ENCODE measurements at places on chromosomes 13 and 19.

DNA sequence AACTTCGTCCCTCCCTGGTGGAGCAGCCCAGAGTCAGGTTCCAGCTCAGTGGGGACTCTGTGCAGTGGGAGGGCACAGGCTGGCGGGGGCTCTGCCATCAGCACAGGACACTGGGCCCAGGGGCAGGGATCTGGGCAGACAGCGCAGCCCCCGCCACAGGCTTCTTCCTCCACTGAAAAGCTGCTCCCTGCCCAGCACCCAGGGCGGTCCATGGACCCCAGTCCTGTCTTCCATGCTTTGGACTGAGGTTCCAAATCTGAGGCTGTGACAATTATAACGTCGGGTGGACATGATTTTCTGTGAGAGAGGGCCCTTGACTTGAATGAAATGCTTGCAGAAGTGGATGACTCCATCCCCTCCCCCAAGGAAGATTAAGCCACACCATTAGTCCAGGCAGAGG lies 21.2 kb upstream of the NCCRP1 start:
- no peak for DNase-seq

DNA sequence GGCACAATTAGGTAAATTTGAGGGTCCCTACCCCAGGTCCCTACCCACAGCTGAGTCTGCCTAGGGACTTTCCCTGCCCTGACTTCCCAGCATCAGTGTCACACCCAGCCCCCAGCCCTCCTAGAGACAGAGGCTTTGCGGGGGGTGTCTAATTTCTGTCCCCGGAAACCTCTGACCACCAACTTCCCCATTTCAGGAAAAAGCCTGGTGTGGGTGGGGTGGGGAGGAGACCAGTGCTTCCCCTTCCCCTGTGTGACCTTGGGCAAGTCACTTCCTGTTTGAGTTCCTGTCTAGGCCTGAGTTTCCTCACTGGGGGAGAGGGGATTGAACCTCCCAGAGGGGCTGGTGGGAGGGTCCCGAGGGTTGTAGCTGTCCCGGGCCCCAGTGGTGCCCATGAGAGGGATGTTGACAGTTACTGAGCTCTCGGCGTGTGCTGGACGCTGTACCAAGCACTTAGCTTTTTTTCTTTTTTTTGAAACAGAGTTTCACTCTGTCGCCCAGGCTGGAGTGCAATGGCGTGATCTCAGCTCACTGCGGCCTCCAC lies 7.9 kb downstream of the VASP start:
- no peak for DNase-seq

DNA sequence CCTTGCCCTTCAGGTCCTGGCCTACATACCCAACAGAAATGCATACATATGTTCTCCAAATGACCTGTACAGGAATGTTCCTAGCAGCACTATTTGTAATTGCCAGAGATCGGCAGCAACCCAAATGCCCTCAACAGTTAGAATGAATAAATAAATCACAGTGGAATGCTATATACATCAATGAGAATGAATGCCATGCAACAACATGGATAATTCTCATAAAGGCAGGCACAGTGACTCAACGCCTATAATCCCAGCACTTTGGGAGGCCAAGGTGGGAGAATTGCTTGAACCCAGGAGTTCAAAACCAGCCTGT lies 18.6 kb downstream of the TEX101 start:
- DNase-seq: no peak

- DNase-seq: peak; percentile 63
These were observed 18.9 kb downstream of the ELAVL1 start for GRCh38 chr19:7986321-7987113.

Data from GM03348 (cell line).